Esophagus (tissue), 2 donors: ENCODE measurements at places on chromosomes 1 and 21. TPM values are rescaled to one million over a fixed set of nuclear protein-coding genes. Genes with fewer than 3 reads are reported as not detected.

PRAMEF7 gene
- not detected for polyA plus RNA-seq

C1QTNF12 gene
- polyA plus RNA-seq: 3.0 TPM

KIAA0040 gene
- polyA plus RNA-seq: 2.3 TPM

COL6A2 gene
- polyA plus RNA-seq: 161 TPM

UBL4B gene
- not detected for polyA plus RNA-seq

CLCA1 gene
- polyA plus RNA-seq: 0.10 TPM

SLC1A7 gene
- polyA plus RNA-seq: 0.05 TPM

CSMD2 gene
- 0.08 TPM for polyA plus RNA-seq

THEMIS2 gene
- 2.7 TPM for polyA plus RNA-seq

CFHR3 gene
- polyA plus RNA-seq: 0.02 TPM

MTMR11 gene
- polyA plus RNA-seq: 7.4 TPM

ATP6V1G3 gene
- polyA plus RNA-seq: not detected

ANGPTL1 gene
- polyA plus RNA-seq: 17.5 TPM
